ENCODE measurements at places on chromosomes 16 and 17.

- DNase-seq, result no peak
These were observed 7.6 kb upstream of the RPH3AL start for GRCh38 chr17:360092-360750.

GRCh38 chr17:9284884-9285283 is 263.6 kb downstream of the NTN1 start:
- no peak for DNase-seq

DNA sequence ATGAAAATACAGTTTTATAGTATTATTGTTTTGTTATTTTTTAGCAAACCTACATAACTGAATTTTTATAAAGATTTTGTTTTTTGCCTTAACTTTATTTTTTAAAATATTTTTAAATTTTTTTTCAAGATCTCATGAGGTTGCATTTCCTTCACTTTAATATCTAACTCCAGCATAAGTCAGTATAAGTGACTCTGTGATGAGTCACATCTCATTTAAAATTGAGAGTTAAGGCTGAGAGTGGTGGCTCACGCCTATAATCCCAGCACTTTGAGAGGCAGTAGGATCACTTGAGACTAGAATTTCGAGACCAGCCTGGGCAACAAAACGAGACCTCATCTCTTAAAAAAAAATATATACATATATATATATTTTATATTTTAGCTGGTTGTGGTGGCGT is 44.0 kb downstream of the NLK start:
- DNase-seq, result peak; percentile 11

DNA sequence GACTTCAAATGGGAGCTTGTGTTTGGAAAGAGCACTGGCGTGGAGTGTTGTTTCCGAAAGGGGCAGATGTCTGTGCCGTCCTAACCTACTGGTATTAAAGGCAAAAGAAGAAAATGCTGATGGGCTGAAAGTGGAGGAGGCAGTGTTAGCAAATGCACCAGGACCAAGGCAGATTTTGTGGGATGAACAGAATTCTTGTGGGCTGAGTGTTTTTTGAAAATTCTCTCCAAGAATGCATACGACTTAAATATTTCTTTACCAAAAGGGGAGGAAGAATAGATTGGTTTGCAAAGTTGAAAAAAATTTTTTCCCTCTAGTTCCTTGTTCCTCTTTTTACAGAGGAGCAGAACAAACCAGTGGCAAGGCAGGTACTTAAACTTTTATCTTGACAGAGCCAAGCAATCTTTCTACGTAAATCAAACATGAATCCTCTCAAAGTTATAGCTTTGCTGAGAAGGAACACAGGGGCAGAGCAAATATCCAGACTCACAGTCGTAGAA is 16.8 kb downstream of the MARCHF10 start:
- no peak for DNase-seq

- DNase-seq, result no peak
These were observed 222.2 kb upstream of the CPHXL start for GRCh38 chr16:75948441-75948840.

GRCh38 chr17:35162755-35163154 is 15.1 kb downstream of the UNC45B start:
- no peak for DNase-seq

- no peak for DNase-seq
These were observed 120.5 kb downstream of the C16orf95 start for GRCh38 chr16:87196661-87197060.

GRCh38 chr16:83040174-83040573 is 413.4 kb downstream of the CDH13 start:
- peak; percentile 43 for DNase-seq

DNA sequence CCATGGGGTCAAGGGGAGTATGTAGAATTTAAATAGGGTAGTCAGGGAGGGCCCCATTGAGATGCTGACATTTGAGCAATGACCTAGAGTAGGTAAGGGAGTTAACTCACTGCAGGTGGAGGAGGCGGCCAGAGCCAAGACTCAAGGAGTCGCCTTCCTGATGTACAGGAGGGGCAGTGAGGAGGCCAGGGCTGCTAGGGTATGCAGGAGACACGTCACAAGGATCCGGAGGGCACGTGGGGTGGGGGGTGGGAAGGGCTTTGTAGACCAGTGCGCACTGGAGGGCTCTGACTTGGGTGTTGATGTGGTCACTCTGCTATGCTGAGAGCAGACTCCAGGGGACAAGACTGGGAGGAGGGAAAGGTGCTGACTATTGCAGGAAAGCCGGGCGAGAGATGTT is 37.5 kb downstream of the SPECC1 start:
- DNase-seq, result no peak

- DNase-seq, result no peak
These were observed 8.9 kb upstream of the ULK2 start for GRCh38 chr17:19876529-19877161.

- no peak for DNase-seq
These were observed 93.6 kb upstream of the TBX2 start for GRCh38 chr17:61306003-61306402.

GRCh38 chr16:4345836-4346781 is 5.0 kb downstream of the PAM16 start:
- no peak for DNase-seq

DNA sequence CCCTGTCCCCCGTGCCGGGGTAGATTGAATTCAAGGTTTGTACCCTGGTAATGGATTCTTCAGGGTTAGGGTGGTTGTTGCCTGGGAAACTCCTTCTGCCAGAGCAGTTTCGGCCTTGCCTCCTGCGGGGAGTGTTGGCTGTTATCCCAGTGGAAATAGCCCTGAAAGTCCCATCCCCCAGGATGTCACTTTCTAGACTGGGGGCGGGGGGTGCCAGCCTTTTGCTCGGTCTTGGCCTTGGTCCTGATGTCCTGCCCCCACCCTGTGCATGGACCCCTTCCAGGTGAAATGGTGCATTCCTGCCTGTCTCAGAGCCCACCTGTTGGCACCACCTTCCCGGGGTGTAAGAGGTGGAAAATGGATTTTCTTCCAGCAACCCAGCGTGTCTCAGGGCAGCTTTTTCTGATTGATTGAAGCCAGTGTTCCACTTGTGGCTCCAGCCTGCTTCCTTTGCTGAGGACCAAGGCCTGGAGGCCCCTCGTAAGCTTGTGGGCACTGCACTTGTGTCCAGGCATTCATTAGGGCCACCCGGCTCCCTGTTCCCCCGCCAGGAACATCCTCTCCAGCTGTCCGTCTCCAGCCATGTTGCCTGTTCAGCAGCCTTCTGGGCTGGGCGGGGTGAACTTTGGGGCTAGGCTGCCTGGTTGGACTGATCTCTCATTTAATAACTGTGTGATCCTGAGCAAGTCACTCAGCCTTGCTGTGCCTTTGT is 25.6 kb downstream of the MGAT5B start:
- no peak for DNase-seq

GRCh38 chr17:50187751-50188530 is 13.5 kb downstream of the COL1A1 start:
- DNase-seq, result no peak

- no peak for DNase-seq
These were observed 19.9 kb upstream of the MMD start for GRCh38 chr17:55441544-55441943.

All from dermis blood vessel endothelial cell (primary cell).